ENCODE measurements at places on chromosomes 7 and 10. TPM values are rescaled to one million over a fixed set of nuclear protein-coding genes. Genes with fewer than 3 reads are reported as not detected.
A peak's percentile ranks its signal among the peaks of the same experiment; 100 is the strongest.

DNA sequence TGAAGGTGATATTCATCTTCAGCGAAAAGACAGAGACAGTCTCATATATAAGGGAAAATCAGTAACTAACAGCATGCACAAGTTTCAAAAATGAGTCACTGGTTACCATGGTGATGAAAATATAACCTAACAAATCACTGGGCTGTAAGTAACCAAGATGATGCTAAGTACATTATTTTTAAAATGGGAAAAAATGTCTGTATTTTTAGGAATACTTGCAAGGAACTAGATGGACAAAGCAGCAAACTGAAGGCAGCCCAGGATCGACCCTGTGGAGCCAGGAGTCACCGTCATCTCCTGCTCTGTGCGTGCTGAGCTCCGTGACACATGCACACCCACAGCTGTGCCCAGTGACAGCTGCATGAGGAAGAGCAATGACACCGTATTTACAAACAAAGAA lies 137.3 kb downstream of the ELMO1 start:
- peak; percentile 44 for DNase-seq

CD36 gene
- 48.7 TPM for total RNA-seq

GRCh38 chr7:749140-749551 lies 22.1 kb upstream of the PRKAR1B start:
- DNase-seq = peak; percentile 59

DNA sequence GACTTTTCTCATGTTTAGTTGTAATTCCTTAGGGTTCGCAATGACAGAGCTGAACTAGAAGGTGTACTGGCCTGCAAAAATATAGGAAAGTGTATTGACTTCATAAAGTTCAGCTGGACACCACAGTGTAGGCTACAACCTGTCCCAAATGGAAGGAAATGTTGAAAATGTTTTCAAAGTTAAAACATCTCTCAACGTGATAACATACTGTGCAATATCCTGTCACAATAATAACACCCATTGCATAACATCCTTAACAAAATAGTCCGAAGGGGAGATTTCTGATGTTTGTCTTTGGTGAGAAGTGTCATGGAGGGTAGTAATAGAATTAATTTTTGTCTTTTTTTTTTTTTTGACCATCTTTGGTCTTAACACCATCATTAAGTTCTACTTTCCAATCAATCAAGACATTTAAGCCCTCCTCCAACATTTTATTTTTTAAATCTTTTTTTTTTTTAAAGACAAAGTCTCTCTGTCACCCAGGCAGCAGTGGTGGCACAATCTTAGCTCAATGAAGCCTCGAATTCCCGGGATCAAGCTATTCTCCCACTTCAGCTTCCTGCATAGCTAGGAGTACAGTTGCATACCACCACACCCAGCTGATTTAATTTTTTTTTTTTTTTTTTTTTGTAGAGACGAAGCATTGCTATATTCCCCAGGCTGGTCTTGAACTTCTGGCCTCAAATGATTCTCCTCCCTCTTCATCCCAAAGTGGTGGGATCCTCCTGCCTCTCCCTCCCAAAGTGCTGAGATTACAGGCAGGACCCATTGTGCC lies 45.7 kb downstream of the DYNC1I1 start:
- no peak for DNase-seq

GRCh38 chr10:89494575-89494974 lies 40.8 kb downstream of the SLC16A12 start:
- DNase-seq = no peak

DNA sequence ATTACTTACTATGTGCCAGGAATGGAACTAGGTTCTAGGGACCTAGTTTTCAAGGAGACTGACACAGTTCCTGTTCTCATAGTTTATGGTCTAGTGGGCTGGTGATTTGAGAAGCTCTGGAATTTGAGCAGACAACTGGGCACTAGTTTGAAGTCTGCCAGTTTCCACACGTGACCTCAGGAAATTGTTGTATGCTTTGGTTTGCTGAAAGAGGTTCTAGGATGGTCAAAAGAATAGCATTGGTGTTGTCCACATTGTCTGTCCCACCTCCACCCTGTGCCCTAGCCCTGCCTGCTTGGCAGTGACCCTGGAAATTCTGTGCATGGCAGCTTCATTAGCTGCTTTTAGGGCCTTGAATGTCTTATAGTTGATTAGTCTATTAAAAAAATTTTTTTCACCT lies 28.7 kb downstream of the GBF1 start:
- no peak for DNase-seq

DNA sequence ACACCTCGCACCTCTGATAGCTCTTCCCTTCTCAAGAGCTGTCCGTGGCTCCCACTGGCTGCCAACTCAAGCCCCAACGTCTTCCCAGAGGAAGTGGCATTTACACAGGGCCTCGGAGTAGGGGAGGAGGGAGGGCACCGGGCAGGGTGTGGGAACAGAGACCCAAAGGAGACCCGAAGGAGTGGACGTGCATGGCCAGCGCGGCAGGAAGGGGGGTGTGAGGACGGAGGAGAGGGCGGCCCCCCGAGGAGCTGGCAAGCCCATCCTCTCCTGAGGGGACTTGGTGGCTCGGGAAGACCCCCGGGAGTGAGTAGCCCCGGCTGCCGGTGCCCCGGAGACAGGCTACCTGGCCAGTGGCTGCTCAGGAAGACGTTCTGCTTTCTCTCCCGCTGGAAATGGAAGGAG lies 85.9 kb downstream of the FOXL3 start:
- peak; percentile 22 for DNase-seq

- DNase-seq = no peak
Observed at GRCh38 chr7:98909487-98909886, 31.2 kb downstream of the TRRAP start.

- no peak for DNase-seq
Observed at GRCh38 chr10:60114765-60115586, 208.6 kb upstream of the CCDC6 start.

GRCh38 chr7:1668396-1669063 lies 1.5 kb upstream of the ELFN1 start:
- no peak for DNase-seq

ST8SIA6 gene
- total RNA-seq = not detected

DNA sequence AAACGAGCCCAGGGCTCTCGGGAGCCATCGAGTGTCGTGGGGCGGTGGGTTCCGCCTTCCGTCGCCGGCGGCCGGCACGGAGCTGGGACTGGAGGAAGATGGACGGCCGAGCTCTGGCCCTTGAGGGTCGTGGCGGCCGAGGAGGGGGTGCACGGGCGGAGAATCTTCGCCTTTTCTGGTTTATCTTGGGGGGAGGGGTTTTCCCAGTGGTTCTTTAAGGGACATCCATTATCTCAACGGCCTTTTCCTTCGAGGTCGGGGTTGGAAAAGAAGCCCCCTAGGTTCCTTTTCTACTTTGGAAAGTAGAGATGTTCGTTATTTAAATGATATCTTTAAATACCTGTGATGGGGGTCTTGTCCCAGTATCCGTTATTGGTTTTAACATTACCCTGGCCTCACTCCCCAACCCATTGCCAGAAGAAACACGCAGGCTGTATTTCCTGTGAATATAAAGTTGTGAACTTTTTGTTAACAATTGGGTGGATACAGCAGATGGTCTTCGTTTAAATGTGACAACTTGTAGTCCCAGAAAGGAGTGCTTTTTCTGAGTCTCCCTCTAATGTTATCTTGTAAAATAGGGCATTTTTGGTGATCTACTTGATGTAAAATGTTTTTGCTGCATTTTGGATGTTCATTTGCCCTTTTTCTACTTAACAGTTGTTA lies 765 bp downstream of the CCAR1 start:
- DNase-seq = peak; percentile 42

C10orf105 gene
- total RNA-seq = not detected

GRCh38 chr10:131973160-131973951 lies 8.4 kb downstream of the BNIP3 start:
- no peak for DNase-seq

DNA sequence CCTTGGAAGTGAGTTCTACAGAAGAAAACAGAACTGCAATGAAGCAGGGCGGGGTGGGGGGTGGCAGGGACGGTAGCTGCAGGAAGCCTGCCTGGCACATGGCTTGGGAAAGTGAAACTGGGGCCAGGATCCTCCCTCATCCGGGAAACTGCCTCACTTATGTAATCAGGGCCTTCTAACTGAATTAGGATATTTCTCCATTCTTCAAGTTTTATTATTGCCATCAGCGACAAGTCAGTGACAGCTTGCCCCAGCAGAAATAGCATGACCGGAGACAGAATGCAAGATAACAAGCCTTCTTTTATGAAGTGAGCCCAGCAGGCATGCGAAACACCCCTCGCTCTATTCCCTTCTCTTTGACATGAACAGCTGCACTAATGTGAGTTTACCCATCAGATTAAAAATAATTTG lies 77.5 kb upstream of the CACUL1 start:
- DNase-seq = peak; percentile 55

- no peak for DNase-seq
Observed at GRCh38 chr10:58180666-58181065, 87.0 kb downstream of the IPMK start.

- DNase-seq = no peak
Observed at GRCh38 chr7:69334701-69335100, 263.6 kb upstream of the AUTS2 start.

- DNase-seq = no peak
Observed at GRCh38 chr7:88363869-88364268, 57.2 kb upstream of the STEAP4 start.

- DNase-seq = peak; percentile 92
Observed at GRCh38 chr10:15209827-15210509, 41.5 kb upstream of the NMT2 start.

CPA2 gene
- 17.1 TPM for total RNA-seq

DNA sequence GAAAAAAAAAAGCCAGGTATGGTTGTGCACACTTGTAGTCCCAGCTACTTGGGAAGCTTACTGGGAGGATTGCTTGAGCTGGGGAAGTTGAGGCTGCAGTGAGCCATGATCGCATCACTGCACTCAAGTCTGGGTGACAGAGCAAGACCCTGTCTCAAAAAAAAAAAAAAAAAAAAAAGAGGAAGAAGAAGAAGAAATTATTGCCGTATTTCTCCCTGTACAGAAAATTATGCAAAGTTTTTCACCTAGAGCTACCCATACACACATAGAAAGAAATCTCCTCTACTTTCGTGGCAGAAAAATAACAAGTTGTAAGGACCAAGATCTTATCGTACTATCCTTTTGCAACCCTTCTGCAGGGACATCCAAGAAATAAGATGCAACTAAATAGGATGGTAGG lies 25.5 kb downstream of the AKR1B1 start:
- no peak for DNase-seq

DNA sequence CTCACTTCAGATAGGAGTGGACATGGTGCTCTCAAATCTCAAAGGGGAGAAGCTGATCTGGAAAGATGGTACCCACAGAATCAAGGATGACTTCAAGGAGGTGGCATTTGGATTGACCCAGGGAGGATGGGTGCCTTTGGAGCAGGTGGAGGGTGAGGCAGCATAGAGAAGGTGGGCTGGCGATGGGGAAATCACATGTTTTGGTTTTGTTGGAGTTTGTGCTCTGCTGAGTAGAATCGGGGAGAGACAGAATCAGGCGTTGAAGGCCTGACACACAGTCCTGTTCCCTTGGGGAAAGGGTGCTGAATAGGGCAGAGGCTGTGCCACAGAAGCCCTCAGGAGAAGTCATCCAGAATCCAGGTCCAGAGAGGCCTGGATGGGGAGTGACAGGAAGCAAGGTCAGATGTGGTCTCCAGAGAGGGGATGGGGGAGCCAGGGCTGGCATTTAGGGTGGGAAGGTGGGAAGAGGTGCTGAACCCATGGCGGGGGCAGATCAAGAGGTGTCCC lies 291.1 kb downstream of the GLRX3 start:
- no peak for DNase-seq

GRCh38 chr7:112201411-112201810 lies 4.8 kb downstream of the DOCK4 start:
- no peak for DNase-seq

DNA sequence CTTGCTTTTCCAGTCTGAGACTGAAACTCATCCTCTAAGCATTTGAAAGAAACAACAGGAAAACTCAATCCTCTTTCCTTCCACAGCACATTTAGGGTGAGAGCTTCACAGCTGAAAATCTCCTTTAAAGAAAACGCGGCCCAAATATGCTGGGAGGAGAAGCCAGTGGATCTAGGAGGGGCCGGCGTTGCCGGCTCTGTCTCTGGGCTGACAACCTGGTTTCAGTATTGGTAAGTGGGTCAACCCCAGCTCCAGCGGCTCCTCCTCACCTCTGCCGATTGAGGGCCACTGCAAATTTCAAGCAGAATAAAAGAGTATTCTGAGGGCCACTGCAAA lies 75.3 kb upstream of the CPXM2 start:
- DNase-seq = no peak

DNA sequence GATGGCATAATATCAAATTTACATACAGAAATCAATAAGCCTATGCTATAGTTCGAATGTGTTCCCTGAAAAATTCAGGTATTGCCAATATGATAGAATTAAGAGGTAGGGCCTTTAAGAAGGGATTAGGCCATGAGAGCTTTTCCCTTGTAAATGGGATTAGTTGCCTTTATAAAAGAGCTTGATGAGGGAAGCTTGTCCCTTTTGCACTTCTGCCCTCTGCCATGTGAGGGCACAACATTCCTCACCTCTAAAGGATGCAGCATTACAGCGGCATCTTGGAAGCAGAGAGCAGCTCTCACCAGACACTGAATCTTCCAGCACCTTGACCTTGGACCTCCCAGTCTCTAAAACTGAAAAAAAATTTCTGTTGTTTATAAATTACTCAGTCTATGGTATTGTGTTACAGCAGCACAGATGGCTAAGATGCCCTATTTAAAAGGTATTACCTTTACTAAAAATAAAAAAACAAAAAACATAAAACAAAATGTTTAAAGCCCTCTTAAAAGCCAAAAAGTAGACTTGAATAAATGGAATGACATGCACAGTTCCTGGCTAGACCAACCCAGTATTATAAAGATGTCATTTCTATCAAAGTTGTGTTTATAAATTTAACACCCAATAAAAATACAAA lies 909.6 kb downstream of the REEP3 start:
- DNase-seq = no peak

DNA sequence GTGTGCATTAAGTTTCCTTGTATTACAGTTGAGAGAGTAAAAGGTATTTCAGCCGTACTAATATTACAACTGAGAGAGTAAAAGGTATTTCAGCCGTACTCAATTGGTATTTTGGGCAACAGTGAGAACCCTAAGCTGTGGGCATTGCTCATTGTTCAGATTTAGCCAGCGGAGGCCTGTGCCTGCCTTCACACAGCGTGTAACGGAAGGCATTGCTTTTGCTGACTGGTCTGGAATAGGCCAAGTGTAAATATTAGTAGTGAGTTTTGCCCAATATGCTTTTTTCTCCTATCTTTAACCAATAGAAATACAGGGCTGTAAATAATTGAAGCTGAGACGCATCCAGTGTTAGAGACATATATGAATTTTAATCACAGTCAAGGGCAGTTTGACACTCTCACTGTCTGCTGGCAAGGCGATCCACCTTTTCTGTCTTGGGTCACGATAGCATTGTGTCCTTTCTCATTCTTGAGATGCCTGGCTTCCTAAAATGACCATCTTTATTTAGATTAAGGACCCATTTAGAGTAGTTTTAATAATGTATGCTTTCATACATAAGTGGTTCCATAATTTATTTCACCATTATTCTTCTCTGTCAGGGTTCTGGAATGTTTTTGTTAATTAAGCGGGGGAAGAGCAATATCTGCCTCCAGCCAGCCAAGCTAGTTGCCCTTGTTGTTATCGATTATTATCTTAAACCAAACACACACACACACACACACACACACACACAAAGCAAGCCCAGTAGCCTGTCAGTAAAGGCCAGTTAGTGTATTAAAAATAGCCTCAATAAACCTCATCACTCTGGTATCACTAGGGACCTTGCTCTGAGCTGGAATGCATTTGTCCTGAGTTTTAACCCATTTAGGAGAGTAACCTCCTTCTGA lies 130.7 kb downstream of the CELF2 start:
- DNase-seq = no peak

Data from stomach (tissue), 19 donors.